Neural crest cell (in vitro differentiated cells): ENCODE measurements at places on chromosomes 13 and 19.

DNA sequence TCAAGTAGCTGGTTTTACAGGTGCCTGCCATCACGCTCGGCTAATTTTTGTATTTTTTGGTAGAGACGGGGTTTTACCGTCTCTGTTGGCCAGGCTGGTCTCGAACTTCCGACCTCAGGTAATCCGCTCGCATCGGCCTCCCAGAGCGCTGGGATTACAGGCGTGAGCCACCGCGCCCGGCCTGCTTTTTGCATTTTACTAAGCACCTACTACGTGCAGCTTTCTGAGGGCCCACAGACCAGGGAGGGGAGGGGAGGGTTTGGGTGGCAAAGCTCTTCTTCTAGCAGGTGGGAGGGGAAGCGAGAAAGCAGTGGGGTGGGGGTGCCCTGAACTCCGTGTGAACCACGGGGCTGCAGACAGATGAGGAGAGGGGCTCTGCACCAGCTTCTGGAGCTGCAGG is 15.0 kb downstream of the PALM start:
- no peak for DNase-seq

- no peak for DNase-seq
Measured at GRCh38 chr19:44792281-44792680, 14.6 kb downstream of the CBLC start.

GRCh38 chr19:11198769-11199424 is 1.6 kb upstream of the KANK2 start:
- no peak for DNase-seq

DNA sequence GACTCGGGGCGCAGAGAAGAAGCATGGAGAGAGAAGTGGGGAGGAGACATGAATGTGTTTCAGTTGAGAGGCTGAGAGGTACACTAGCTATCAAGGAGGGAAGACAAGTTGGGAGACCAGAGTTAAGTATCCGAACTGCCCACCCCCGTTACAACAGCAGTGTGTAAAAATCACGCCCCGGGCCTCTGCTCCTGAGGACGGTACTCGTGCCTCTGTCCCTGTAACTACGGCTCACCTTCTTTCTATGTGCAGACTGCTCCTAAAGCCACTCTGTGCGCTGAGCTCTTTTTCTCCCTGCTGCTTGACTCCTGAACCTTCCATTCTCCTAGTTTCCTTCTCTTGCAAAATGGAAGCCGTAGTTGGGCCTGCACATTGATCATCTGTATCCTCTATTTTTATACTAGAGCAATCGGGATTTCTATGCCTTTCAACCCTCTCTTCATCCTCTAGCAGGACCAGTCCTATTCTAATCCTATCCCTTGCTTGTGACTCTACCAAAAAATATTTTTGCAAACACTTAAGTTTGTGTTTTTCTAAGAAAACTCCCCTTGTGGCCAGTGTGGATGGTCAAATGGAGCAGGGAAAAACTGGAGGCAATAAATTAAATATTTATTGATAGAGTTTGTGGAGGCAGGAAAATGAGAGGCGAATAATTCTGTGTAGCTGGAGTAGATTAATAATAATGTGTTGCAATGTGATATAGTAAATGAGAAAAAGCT is 569 bp downstream of the POLR1D start:
- no peak for DNase-seq

DNA sequence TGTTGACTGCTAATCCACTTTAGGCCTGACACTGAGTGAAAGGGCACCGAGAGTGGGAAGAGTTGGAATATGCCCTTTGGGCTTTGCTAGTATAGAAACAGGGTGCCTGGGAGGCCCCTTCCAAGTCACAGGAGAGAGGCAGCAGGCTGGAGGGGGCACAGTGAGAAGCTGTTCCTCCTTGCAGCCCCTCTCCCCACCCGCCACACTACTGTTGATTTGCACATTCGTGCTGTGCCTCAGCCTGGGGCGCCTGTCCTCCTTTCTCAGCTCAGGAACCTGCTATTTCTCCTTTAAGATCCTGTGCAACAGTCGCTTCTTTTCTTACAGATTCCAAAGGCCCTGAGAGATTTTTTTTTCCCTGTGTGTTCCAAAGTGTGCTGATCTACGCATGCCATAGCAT is 2.8 kb upstream of the B3GLCT start:
- no peak for DNase-seq

DNA sequence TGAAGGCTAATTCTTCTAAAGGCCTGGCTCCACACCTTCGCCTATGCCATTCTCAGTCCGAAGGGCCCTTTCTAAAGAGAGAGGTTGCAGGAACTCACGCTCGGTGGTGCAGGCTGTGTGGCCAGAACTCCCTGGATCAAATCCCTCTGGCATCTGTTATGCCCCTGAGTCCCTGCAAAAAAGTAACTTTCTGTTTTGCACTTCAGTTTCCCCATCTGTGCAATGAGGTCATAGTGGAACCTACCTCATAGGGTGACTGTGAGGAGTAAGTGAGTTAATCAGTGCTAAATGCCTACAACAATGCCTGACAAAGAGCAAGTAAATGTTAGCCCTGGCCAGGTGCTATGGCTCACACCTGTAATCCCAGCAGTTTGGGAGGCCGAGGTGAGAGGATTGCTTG is 7.3 kb downstream of the IGSF23 start:
- DNase-seq: no peak

GRCh38 chr13:43239275-43239840 is 216.0 kb downstream of the DNAJC15 start:
- DNase-seq: no peak

DNA sequence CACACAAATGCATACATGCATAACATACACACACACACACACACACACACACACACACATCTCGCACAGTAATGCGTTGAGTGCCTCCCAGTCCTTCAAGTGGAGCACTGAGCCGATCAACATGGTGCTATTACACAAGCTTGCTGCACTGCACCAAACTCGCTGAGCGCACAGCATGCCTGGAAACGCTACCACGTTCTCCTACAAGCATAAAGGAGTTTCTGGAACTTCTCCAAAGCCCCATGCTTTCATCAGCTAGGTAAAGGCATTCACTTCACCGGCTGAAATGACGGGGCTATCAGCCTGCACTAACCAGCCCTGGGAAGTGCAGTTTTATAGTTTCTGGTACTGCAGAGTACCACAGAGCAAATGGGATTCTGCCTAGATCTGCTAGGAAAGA is 92.7 kb downstream of the FGF14 start:
- DNase-seq: no peak

GRCh38 chr19:8244442-8244841 is 35.3 kb downstream of the CERS4 start:
- no peak for DNase-seq

GRCh38 chr13:111341886-111342285 is 21.4 kb downstream of the TEX29 start:
- no peak for DNase-seq

DNA sequence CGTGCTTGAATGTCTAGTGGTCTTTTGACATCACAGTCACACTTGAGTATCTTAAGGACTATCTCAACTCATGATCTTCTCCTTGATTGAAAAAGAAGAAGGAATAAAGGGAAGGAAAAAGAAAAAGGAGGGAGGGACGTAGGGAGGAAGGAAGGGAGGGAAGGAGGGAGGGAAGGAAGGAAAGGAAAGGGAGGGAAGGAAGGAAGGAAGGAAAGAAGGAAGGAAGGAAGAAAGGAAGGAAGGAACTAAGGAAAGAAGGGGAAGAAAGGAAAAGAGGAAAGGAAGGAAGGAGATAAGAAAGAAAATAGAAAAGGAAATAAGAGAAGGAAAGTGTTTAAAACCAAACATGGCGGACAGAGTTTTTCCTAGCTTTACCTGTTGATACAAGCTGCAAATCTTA is 64.7 kb downstream of the RNASEH2B start:
- no peak for DNase-seq

DNA sequence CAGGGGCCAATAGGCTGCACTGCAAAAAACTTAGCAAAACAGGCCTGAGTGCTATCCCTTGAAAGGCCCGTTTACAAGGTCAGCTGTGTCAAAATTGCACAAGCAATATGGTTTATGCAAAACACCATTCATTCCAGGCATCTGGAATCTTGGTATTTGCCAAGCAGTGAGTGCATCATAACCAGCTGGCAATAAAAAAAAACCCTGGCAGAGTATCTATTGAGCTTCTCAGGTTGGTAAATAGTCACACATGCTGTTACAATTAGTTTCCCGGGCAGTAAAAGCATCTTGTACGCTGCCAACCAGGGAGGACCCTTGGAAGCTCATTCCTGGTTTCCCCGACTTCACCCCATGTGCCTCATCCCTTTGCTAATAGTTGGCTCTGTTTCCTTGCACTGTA is 21.3 kb downstream of the ZNF77 start:
- DNase-seq: no peak

DNA sequence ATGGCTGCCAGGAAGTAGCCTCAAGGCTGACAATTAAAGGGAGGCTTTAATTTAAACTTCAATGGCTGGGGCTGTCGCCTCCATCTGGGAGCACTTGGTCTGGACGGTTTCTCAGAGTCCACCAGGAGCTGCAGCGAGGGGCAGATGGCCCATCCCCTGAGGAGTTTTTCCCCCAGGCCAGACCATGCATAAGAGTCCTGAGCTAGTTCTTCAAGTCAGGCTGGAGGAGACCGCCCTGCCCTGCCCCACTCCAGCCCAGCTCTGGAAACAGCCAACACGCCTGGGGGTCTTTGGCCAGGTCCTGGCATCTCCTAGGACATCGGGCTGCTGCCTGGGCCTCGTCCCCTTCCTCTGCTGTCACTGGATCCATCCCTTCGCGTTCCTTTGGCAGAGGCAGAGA is 5.3 kb upstream of the ACTN4 start:
- DNase-seq: no peak

DNA sequence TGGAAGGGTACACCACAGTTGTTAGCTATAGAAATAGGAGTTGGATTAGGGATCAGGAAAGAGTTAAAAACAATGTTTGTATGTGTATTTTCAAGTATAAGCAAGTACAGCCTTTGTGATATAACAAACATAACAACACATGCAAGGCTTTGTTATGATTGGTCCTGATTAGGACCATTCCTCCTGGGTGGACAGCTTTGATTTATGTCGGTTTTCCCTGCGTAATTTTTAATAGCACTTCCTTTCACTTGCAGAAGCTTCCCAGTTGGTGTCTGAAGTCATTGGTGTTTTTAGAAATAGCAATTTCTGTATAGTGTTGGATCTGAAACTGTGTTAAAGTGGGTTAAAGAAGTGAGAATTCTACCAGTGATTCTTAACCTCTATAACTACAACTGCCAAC is 10.0 kb downstream of the FNDC3A start:
- no peak for DNase-seq

GRCh38 chr19:4576016-4576933 is 16.8 kb upstream of the SEMA6B start:
- peak; percentile 88 for DNase-seq

- DNase-seq: no peak
Measured at GRCh38 chr19:27742041-27742440, 1470.9 kb downstream of the UQCRFS1 start.

GRCh38 chr13:21684576-21684975 is 13.7 kb downstream of the FGF9 start:
- no peak for DNase-seq

DNA sequence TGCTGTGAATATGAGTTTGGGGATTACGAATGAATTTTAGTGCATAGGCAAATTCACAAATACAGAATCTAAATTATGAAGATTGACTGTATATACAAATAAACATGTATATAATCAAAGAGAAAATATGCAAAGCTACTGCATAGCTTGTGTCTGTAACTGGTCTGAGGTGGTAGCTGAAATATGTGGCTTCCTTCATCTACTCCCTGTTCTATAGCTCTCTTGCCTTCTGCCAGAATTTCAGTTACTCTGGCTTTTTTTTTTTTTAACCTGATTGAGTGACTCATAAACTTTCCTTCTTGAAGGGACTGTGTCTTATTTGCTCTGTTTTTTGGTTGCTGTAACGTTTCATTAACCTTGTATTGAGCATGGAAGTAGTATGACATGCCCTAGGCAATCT is 26.6 kb downstream of the DNAJC3 start:
- DNase-seq: no peak

DNA sequence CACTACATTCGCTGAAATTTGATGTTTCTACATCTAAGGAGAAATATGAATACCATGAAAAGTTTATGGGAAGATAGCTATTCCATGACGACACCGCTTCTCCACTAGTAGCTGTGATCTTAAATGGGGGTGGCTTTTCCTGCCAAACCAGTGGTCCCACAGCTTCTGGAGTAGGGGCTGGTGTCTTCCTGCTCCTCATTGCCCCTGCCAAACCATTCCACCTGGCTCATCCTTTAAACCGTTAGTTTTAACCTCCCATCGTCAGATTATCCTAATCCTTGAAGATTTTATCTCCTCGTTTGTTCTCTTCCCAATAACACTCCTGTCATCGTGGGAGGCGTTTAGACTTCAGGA is 568 bp upstream of the ZNF230 start:
- no peak for DNase-seq

- DNase-seq: no peak
Measured at GRCh38 chr13:33751151-33751550, 66.8 kb upstream of the RFC3 start.

DNA sequence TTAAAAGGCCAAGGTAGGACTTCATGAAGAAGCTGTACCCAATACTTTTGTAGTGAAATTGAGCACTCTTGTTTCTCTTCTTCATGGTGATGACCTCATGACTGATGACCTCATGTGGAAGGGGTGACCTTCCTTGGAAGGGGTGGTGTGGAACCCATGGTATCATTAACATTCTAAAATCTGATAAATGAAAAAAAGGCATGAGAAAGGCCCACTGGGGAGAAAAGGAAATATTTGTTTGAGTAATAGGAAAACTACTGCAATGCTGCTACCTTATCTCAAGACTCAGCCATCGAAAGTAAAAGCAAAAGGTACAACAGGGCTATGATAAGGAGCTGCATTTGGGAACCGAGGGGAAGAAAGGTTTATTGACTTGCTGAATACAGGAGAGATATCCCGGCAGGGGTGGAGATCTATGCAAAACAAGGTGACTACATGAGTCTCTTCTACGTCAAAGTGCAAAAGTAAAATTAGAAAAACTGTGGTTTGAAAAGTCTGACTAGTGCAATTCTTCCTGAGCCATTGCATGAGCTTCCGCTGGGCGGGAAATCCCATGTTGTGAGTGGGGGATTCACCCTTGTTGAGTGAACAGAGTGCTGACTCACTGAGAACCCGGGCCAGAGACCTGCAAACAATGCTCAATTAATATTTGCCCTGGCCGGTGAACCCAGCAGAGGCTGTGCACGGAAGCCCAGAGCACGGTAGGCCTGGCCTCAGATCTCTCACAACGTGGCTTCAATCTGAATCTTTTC is 138.9 kb upstream of the RFC3 start:
- peak; percentile 4 for DNase-seq

DNA sequence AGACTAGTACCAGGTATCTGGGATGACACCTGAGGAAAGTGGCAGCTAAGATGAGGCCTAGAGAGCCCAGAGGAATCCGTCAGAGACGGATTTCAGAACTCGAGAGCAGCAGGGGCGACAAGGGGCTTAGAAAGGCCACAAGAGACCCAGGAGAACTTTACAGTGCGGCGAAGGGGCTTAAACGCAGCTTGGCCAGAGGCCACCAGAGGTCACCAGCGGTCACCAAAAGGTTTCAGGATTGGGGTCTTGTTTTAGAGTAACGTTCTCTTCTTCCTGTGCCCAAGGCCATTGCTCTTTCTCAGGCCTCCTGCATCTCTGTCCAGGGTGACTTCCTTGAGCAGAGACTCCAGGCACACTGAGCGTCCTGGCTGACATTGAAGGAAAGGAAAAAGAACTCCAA is 2.2 kb downstream of the ZSCAN22 start:
- DNase-seq: peak; percentile 46
